ENCODE measurements at places on chromosomes 1 and 21.

GRCh38 chr1:168484083-168484482, 59.7 kb downstream of the XCL2 start:
- no peak for DNase-seq

- DNase-seq: no peak
Observed at GRCh38 chr1:119968601-119969000, 72.3 kb upstream of the ADAM30 start.

GRCh38 chr1:246181241-246181640, 325.8 kb downstream of the SMYD3 start:
- DNase-seq: no peak

DNA sequence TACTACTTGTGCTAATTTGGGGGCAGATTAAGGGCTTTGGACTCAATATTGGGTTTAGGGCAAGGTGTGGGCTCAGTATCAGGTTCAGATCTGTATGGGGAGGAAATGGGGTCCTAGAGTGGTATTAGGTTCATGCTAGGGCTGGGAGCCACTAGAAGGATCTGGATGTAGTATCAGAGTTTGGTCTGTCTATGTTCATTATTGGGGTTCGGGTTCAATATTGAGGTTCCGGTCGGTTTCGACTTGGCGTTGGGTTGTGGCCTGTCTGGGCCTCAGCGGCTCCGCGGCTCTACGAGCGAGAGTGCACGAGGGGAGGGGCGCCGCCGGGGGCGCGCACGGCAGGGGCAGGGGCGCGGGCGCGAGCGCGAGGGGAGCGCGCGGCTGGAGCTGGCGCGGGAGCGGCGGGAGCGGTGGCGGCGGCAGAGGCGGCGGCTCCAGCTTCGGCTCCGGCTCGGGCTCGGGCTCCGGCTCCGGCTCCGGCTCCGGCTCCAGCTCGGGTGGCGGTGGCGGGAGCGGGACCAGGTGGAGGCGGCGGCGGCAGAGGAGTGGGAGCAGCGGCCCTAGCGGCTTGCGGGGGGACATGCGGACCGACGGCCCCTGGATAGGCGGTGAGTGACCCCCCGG, at the start of gene PTPRF:
Gene PTPRF (plus strand): TSS at position 401 of the 624 bp plus-strand sequence. CDS start 14,193 bp downstream, outside the sequence.
- no peak for DNase-seq

DNA sequence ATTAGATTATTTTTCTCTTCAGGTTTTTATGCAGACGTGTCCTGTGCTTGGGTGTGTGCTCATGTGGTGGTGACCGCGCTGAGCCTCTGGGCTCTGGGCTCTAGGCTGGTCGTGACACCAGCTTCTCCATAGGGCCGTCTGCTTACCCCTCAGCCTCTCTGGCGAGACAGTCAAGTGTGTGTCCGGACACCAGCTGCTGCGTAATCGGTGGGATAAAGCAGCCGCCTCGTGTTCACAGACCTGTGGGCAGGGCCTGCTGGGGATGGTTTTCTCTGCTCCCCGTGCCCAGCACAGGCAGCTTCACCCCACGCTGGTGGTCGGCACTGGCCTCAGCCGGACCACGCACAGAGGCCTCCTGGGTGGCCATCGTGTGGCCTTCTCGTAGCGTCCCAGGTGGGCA, 33.6 kb upstream of the DIP2A start:
- no peak for DNase-seq

DNA sequence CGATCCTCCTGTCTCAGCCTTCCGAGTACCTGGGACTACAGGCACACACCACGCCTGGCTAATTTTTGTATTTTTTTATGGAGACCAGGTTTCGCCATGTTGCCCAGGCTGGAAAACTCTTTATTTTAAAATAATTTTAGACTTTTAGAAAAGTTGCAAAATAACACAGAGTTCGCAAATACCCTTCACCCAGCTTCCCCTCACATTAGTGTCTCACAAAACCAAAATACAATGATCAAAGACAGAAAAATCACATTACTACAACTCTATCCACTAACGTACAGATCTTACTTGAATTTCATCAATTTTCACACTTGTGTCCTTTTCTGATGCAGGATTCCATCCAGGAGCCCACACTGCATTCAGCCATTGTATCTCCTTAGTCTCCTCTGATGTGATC, 58.8 kb upstream of the ERRFI1 start:
- no peak for DNase-seq

- DNase-seq: no peak
Observed at GRCh38 chr1:202648605-202649226, 61.5 kb downstream of the SYT2 start.

GRCh38 chr1:74571493-74571800, 59.0 kb upstream of the LRRC53 start:
- no peak for DNase-seq

- DNase-seq: no peak
Observed at GRCh38 chr1:81978945-81979344, 178.2 kb downstream of the ADGRL2 start.

- no peak for DNase-seq
Observed at GRCh38 chr21:31846690-31847089, 26.1 kb upstream of the HUNK start.
